ENCODE measurements at places on chromosomes 5 and 9.

DNA sequence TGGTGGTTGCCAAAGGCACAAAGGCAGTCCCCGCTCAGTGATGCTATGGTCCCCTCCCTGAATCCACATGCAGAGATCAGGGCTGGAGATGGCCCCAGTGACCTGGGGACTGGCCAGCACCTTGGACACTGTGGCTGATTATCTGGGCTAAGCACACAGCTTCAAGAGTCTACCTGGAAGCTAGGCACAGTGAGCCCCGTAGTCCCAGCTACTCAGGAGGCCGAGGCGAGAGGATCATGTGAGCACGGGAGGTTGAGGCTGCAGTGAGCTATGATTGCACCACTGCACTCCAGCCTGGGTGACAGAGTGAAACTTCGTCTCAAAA lies 8.3 kb upstream of the SCGB3A1 start:
- DNase-seq, result no peak

DNA sequence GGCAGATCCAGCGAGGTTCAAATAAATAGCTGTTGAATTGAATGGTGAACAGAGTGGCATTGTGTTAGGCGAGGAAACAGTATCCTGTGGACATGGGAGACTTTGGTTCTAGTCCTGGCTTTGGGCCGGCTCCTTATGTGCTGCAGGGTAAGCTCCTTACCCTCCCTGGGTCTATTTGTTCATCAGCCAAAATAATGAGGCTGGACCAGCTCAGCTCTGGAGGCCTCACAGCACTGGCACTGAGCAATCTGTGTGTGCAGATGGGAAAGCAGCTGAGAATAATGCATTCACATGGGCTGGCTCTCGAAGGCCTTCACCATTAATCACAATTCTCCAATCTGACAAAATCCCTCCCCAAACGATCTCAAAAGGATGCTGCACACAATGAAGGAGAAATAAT lies 81.9 kb downstream of the APBA1 start:
- no peak for DNase-seq

DNA sequence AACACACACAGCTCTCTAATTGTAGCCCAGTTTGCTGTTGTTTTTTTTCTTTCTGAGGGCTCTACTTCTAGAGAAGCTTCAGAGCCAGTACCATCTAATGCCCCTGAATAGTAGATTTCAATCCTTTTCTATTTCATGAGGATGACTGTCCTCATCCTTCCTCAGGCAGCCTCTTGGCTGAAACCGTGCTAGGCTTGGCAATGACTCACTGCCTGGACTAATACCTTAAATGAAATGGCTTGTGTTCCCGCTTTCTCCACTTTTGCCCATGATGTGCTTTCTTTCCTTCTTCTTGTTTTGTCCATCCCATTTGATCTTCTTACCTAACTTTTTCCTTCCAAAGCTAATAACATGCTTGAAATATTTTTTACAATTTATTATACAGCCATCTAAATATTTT lies 80.1 kb downstream of the ITGA1 start:
- no peak for DNase-seq

DNA sequence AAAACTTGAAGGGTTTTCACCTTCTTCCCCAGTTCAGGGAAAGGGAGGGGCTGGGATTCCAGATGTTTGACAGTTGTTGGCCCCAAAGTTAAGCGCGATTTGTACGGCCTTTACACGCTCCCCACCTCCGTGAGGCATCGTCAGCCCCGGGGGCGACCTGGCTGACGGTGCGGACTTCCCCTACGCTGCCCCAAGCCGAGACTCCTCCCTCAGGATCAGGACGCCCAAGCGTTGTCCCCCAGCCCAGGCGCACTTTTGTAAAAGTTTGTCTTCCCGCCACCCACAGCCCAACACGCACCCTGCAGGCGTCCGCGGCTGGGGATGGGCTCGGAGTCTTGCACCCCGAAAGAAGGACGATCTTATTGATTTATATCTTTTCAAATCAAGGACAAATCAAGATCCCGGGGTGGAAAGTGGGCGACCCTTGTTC lies 713 bp downstream of the MOB3B start:
- DNase-seq, result no peak

DNA sequence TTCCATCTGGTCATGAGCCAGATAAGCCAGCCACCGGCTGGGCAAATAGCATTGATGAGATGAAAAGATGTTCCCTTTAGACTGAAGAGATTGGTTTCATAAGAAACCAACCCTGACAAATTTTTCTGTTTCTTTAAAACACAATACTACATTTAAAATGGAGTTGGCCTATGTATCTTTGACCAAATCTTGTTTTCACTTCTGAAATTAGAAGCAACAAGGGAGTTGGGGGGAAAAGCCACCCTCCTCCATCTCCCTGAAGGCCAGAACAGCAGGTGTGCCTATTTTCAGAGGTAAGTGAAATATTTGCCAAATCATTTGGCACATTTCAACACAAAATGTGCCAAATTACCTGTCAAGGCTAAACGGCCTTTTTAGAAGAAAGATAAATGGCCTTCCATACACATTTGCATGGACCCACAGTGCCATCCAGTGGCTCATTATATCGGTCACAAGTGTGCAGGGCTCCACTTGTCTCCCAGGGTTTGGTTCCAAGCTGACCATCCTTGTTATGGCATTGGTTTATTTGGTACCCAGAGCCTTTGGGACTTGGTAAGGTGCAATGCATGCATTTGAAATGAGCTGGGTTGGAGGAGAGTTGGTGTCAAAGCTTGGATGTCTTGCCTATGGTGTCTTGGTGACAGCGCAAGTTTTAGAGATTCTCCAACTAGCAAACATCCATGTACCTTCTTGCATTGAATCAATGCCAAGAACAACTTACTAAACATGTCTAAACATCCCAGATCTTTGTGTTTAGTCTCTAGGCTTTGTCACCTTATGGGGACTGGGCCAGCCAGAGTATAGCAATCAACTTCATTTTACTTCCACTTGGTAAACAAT lies 372.0 kb upstream of the KIF2A start:
- DNase-seq, result no peak

- no peak for DNase-seq
Measured at GRCh38 chr9:38296807-38297206, 95.7 kb upstream of the ALDH1B1 start.

- no peak for DNase-seq
Measured at GRCh38 chr5:172411484-172412072, 42.7 kb downstream of the SH3PXD2B start.
